ENCODE measurements at places on chromosomes 4 and X.

- DNase-seq = no peak
These were observed 29.5 kb downstream of the LIN54 start for GRCh38 chr4:82981138-82981537.

GRCh38 chr4:158810487-158811215 is 41.8 kb downstream of the FNIP2 start:
- DNase-seq = no peak

- no peak for DNase-seq
These were observed 66.3 kb downstream of the CRMP1 start for GRCh38 chr4:5826437-5827107.

- no peak for DNase-seq
These were observed 1.8 kb downstream of the CCNI start for GRCh38 chr4:77073981-77074380.

- DNase-seq = no peak
These were observed 37.3 kb upstream of the GK2 start for GRCh38 chr4:79445371-79445781.

- no peak for DNase-seq
These were observed 11.7 kb downstream of the NDST4 start for GRCh38 chr4:115101675-115102074.

DNA sequence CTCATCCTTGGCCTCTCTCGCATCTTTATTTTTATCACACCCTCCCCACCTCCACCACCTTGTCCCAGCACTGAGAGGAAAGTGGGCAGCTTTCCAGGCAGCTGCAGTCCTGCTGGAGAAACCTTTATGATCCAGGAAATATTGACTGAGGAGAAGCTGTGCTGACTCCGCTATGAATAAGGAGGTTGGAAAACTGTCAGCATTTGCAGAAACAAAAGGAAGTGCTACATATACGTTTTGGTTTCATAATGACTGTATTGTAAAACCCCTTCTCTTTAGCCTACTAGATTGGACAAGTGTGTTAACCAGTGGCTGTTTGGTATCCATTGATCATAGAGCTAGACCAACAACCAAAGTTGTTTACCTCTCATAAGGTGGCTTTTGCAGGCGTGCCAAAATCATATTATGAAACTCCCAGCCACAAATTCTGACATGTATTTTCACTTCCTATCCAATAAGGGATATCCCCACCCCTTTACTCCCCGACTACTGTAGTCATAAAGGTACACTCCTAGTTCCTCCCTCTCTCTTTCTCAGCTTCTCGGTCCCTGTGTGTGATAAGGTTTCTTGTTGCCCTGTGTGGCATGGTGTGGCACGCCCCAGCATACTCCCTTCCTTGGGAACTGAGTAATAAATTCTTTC is 88.4 kb downstream of the GPR143 start:
- no peak for DNase-seq

- DNase-seq = no peak
These were observed 166.3 kb downstream of the KDR start for GRCh38 chr4:54959131-54959530.

GRCh38 chr4:94544811-94545210 is 93.1 kb downstream of the PDLIM5 start:
- no peak for DNase-seq

- DNase-seq = no peak
These were observed 55.8 kb downstream of the PAK3 start for GRCh38 chrX:111151764-111152163.

DNA sequence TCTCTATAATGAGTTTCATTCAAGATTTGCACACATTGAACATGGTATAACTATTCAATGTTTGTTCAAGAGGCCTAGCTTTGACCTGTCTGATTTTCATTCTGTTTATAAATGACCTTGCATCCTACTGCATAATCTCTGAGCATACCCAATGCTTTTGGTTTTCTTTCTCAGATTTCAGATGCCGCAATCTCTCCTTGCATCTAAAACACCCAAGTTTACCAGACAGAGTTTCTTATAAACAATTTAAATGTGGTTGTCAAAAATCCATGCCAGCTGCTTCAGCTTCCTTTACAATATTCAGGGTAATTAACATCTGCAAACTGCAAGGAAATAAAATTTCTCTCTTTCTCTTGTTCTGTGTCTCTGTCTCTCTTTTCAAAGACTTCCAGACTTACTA is 123.0 kb upstream of the PCDH18 start:
- DNase-seq = no peak

- no peak for DNase-seq
These were observed 245.2 kb upstream of the TET2 start for GRCh38 chr4:104901438-104901837.

- DNase-seq = no peak
These were observed 220.3 kb downstream of the CHIC2 start for GRCh38 chr4:53844133-53844532.

DNA sequence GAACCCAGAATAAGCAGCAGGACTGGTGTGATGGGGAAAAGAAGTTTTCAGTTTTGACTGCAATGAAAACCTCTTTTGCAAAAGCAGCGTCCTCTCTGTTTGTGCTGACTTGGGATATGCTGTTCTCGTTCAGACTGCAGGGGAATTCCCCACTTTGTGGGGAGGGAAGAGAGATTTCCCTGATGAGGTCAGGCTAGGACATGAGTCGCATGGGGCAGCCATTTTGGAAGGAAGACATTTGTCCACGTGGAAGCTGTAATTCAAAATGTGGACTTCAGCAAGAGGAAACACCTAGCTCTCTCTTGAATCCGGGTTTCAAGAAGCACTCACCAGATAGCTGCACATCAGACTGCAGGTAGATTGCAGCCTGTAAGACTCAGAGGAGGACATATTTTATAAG is 39.3 kb downstream of the ING2 start:
- DNase-seq = no peak

- DNase-seq = no peak
These were observed 33.1 kb downstream of the DCTD start for GRCh38 chr4:182884040-182884439.

- no peak for DNase-seq
These were observed 115.5 kb downstream of the JADE1 start for GRCh38 chr4:128924951-128925350.
